ELR (cell line): ENCODE measurements at places on chromosomes 4 and X.

GRCh38 chr4:182449186-182449929, 206.2 kb downstream of the TENM3 start:
- peak; percentile 50 for DNase-seq

GRCh38 chrX:40100141-40100536, 2.4 kb upstream of the BCOR start:
- DNase-seq = no peak

DNA sequence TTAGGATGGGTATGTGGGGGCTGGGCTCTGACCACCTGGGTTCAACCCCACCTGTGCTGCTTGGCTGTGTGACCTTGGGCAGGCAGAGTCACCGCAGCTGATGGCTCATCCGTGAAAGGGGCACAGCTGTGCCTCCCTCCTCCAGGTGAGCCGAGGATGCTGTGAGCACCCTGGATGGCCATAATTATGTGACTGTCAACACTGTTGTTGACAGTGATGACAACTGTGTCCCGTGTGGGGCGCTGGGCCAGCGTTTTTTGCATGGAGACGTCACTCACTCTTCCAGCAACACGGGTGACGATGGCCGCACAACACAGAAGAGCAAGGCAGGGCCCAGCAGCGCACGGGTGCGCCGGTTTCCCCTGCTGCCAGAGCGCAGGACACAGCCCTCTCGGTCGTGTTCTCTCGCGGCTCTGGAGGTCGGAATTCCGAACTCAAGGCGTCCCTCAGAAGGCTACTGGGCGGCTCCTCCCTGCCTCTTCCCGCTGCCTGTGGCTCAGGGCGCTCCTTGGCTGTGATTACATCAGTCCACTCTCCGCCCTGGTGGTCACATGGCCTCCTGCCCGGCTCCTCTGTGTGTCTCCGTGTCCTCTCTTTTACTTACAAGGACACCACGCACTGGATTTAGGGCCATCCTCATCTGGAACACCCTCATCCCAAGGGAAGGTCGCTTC, 1.3 kb downstream of the SH3TC1 start:
- no peak for DNase-seq

DNA sequence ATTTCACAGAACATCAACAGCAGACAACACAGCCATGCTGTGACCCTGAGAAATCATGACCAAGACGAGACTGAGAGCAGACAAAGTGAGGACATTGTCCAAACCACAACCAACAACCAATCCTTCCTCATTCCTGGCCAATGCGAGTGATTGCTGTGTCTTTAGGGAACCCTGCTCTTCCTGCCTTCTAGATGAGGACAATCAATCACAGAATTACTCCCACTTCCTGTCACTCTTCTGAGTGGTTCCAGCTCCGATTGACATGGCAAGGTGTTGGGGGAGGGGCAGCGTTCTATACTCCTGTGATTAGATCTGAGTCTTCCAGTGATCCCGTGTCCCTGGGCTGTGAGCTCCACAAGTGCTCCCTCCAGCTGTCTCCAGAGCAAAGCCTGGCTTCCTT, 227.8 kb downstream of the STIM2 start:
- no peak for DNase-seq

GRCh38 chrX:133461231-133461630, 45.9 kb upstream of the GPC4 start:
- DNase-seq = no peak

DNA sequence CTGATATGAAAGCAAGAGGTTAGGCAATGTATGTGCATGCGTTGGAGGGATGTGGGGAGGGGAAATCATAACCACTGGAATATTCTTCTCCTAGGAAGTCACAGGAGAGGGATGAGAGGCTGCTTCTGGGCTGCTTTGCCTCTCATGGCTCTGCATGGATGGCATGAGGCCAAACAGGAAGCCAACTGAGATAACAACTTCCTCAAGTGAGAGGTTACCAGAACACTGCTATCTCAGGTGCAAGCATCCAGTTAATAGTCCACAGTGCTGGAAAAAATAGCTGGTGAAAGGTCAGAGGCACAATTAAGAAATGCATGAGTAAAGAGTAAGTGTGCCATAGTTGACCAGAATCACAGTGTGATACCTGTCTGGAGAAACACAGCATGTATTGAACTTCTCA, 113.3 kb downstream of the ELOVL6 start:
- no peak for DNase-seq

- DNase-seq = no peak
These were observed 79.8 kb downstream of the PAPSS1 start for GRCh38 chr4:107640197-107640596.

GRCh38 chr4:37737466-37737865, 51.3 kb upstream of the RELL1 start:
- DNase-seq = peak; percentile 79

DNA sequence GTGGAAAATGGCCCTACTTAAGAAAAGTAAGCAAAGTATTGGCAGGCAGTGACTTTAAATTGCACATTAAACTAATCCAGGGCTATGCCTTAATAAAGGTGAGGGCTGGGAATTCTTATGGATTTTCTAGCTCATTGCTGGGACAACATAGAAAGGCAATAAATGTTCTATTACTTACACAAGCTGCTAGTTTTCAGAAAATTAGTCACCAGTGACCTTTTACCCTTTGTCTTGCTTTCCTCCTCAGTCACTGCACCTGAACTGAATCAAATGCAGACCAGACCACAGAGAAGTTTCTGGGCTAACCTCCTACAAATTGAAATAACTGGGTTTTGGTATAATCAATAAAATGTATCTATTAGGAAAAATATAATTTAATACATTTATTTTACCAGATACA, 694.4 kb upstream of the FAM241A start:
- DNase-seq = peak; percentile 53

GRCh38 chrX:46588263-46588662, 14.7 kb downstream of the CHST7 start:
- peak; percentile 78 for DNase-seq

GRCh38 chr4:12965334-12965733, 518.8 kb downstream of the RAB28 start:
- no peak for DNase-seq
